Nephron progenitor cell (in vitro differentiated cells): ENCODE measurements at places on chromosomes 4 and X.

GRCh38 chr4:19999276-19999675 is 252.4 kb upstream of the SLIT2 start:
- DNase-seq, result no peak

DNA sequence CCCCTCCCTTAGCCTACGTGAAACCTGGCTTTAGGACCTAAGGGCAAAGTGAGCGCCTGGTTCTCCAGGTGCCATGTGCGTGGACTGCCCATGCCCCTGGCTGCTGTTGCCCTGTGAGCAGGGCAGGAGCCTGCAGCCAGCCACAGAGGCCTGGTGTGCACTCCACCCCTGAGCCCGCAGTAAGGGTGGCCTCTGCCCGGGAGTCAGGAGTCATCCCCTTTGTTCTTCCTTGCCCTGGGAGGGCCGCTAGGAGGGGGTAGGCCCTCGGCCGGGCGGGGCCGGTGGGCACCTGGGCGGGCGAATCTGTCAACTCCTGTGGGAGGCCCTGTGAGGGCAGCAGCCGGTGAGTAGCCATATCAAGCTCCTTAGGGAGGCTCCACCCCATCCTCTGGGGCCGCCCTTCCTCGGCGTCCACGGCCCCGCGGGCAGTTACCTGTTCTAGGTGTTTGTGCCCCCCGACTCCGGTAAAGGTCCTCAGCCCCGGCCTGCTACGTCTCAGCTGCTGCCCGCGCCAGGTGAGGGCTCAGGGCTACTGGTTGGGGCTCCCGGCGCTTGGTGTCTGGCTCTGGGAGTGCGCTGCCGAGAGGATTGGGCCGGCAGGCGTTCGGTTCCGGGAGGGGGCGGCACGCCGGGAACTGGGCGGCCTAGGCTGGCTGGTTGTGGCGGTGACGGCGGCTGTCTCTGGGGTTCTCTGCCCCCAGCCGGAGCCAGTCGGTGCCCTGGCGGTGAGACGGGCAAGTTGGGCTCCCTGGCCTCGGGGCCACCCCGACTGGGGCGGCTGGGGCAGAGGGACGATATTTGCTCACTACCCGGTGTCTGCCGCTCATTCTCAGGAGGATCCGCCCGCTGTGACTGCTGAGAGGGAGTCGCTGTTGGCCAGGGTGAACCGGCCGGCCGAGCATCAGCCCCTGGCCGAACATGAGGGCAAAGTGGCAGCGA is 1060.2 kb downstream of the TECRL start:
- DNase-seq, result no peak

DNA sequence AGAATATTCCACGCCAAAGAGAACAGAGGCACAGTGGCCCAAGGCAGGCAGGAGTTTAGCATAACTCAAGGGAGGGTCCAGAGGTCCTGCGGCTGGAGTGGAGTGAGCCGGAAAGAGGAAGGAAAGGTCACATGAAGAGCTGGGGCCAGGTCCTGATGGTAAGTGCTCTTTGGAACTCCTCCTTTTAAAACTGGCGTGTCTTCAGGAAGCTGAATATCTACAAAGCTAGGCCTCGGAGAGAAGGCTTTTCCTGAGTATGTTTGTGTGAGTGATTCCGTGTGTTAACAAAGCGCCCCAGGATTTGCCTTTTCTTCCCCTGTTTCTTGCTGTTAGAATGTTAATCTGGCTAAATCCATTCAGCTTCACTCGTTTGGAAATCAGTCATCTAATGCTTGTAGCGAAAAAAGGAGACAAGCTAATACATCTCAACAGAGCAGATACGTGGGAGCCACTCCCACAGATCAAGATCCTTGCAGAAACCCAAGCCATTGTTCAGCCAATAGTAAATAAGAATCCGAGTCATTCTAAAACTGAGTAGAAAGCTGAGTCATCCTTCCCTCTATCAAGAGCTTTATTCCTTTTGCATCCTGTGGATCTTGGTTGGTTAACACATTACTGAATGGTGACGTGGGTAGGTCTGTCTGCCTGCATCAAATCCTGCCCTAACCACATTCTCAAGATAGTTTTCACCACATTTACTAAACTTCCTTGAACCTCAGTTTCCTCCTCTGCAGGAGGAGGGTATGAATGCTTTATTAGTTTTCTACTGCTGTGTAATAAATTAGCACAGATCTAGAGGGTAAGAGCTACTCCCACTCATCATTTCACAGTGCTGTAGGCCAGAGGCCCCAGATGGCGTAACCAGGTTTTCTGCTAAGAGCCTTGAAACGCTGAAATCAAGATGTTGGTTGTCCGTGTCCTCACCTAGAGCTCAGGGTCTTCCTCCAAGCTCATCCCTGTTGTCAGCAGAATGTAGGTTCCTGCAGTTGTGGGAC is 43.2 kb upstream of the RBM47 start:
- no peak for DNase-seq

- DNase-seq, result peak; percentile 23
Measured at GRCh38 chrX:47316276-47317025, 53.9 kb upstream of the ZNF157 start.

- no peak for DNase-seq
Measured at GRCh38 chrX:22742174-22742573, 257.6 kb upstream of the DDX53 start.

DNA sequence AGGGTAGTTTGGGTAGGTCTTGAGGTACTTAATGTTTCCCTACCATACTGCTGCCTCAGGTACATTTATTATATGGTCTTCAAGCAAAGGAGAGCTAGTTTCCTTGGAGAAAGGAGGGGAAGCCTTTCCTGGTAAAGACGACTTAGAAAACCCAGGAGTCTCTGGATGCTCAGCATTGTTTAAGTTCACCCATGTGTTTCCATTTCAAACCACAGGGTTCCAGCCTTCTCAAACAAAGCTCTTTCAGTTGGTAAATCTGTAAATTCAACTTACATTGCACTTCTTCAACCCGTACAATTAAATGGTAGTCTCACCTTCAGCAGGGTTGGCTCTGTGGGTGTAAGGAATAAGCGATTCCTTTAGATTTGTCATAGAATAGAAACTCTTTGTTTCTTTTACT is 111.9 kb upstream of the UNC5C start:
- no peak for DNase-seq

- no peak for DNase-seq
Measured at GRCh38 chrX:29471829-29472228, 743.5 kb upstream of the MAGEB2 start.

- no peak for DNase-seq
Measured at GRCh38 chr4:177190995-177191580, 118.6 kb upstream of the NEIL3 start.

GRCh38 chr4:105296672-105297071 is 150.0 kb downstream of the TET2 start:
- no peak for DNase-seq

- no peak for DNase-seq
Measured at GRCh38 chr4:19807505-19807904, 444.2 kb upstream of the SLIT2 start.

DNA sequence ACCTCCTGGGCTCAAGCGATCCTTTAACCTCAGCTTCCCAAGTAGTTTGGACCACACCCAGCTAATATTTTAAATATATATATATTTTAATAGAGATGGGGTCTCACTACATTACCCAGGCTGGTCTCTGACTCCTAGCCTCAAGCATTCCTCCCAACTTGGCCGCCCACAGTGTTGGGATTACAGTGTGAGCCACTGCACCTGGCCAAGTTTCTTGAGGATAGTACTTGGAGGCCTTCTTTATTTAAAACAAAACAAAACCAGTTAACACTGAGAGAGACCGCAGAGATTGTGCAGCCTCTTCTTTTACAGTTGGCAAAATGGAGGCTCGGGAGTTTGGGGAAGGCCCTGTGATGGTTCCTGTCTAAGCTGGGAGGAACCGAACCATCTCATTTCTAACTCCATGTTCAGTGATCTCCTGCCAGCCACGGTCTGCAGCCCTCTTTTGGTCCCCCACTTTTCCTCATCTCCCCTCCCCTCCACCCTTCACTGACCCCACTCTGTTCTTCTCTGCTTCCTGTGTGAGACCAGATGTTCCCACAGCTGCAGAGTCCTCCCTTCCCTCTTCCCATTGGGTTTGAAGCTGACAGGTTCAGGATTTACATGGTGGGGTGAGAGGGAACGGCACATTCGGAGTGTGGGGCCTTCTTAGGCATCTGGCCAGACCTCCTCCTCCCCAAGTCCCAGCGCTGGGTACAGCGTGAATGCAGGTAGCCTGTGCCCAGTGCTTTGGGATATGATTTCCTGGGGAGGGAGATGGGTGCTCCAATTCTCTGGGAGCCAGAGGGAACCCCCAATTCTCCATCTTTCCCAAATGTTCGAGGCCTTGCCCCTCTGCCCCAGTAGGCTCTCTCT is 1.4 kb upstream of the SORCS2 start:
- DNase-seq, result no peak

DNA sequence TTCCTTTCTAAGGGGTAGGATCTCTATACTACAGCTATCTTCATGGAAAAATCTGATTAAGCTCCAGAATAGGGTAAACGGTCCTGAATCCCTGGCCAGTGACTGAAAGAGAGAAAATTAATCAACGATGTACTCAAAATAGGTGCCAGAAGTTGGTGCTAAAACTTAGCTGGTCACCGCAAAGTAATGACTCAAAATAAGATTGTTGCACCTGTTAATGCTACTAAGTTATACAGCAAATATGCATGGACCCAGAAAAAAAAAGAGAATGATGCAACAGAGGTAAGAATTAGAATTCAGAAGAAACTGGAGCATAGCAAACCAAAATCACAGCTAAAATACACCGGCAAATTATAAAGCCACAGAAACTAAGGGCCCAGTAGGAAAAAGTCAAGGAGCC is 239.7 kb upstream of the FAM241A start:
- no peak for DNase-seq

GRCh38 chr4:185247151-185247550 is 37.8 kb downstream of the SNX25 start:
- DNase-seq, result no peak

DNA sequence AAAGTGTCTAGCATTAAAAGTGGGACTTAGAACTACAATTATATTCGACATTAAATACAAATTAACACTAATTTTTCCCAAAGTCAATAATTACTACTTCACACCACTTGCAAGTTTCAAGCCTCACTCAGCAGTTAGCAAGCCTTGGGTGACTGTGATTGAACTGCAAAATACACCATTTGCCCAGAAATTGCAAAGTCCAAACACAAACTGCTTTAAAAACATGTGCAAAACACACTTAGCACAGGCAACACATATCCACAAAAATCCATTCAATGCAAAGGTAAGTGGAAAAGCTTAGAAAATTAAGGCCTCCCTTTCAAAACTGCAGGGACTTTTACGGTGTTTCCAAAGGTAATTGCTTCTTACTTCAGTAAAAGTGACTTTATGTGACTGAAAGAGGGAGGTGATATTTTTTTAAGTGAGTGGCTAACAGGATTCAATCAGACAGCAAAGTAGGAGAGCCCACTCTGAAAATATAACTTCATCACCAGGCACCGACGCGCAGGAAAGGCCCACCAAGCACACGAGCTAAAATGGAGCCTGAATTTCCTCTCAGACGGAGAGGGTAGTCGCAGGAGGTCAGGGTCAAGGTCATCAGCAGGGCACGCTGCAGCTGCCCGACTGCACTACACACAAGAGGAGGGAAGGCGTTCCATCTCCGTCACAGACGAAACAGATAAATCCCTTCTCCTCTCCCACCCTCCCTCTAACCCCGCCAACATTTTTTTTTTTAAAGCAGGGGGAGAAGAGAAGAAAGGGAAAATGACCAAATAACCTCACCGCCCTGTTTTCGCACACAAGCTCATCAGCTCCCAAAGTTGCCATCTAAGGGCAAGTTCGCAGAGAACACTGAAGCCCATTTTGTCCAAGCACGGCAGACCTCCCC is 3.1 kb downstream of the ZNF827 start:
- peak; percentile 73 for DNase-seq

- DNase-seq, result no peak
Measured at GRCh38 chrX:9357518-9358114, 107.2 kb upstream of the TBL1X start.

DNA sequence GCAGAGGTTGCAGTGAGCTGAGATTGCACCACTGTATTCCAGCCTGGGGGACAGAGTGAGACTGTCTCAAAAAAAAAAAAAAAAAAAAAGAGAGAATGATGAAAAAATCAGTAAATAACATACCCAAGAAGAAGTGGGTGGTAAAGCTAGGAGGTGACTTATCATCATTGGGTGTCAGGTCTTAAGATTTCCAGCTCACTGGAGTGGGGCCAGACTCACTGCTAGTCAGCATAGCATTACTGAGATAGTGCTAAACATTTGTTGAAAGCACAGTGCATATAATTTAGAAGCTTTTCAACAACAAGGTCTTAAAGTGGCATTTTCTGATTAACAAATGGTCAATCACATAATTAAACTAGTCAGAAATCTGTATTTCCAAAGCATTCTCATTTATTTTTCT is 221.8 kb upstream of the GYPA start:
- no peak for DNase-seq

- no peak for DNase-seq
Measured at GRCh38 chr4:54709400-54709799, 51.6 kb downstream of the KIT start.

GRCh38 chrX:140664939-140665338 is 44.6 kb upstream of the LINC00632 start:
- DNase-seq, result no peak

DNA sequence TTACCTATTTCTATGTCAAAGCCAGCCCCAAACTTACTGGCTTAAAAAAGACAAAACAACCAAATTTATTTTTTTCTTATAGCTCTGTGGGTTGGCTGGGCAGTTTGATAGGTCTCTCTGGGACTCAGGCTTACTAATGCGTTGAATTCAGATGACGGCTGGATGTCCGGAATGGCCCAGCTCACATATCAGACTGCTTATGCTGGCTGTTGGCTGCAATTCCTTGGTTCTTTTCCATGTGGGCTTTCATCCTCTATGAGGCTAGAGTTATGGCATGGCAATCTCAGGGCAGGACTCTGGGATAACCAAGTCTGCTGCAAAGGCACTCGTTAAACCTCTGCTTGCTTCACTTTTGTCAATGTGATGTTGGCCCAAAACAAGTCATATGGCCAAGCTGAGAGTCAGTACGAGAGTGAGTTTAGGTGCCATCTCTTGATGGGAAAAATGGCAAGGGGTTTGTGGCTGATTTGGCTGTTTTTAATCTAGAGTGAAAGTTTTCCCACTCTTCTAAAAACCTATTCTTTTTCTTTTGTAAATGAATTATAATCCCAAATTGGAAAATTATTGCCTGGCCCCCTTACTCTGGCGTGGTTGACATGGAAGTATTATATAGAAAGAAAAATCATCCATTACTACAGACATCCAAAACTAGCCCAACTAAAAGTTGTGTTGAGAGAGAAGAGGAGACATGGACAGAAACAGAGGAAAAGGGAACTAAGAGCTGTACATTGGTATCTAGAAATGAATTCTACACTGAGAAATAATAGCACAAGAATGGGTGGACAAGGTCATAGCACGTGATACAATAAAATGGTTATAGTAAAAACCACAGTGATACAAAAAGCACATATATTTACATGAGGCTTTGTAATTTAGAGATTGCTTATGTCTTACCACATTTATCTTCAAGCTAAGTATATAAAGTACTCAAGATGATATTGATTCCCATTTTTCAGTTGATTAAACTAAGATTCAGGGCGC is 6.6 kb downstream of the PRIMPOL start:
- DNase-seq, result no peak

DNA sequence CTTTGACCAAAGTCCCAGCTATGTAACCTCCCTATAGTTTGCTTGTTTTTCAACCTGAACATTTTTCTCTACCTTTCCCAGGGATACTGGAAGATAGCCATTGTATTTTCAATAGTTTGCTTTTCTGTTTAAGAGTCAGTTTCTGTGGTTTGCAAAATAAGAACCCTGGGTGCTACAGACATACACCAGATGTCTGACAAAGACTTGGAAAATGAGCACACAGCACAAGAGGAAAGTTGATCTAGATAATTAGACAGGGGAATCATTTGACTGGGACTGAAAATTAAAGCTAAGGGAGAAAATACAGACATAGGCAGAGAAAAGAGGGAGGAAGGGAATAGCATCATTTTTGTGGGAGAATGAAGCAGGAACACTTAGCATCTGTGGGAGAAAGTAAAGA is 218.3 kb upstream of the CNKSR2 start:
- no peak for DNase-seq

- DNase-seq, result no peak
Measured at GRCh38 chr4:166435449-166435848, 562.4 kb downstream of the TLL1 start.
